ENCODE measurements at places on chromosomes 7 and 10.

- DNase-seq: no peak
These were observed 186.8 kb downstream of the COBL start for GRCh38 chr7:51129527-51130472.

GRCh38 chr10:73810735-73811465 lies 498 bp downstream of the NDST2 start:
- DNase-seq: no peak

DNA sequence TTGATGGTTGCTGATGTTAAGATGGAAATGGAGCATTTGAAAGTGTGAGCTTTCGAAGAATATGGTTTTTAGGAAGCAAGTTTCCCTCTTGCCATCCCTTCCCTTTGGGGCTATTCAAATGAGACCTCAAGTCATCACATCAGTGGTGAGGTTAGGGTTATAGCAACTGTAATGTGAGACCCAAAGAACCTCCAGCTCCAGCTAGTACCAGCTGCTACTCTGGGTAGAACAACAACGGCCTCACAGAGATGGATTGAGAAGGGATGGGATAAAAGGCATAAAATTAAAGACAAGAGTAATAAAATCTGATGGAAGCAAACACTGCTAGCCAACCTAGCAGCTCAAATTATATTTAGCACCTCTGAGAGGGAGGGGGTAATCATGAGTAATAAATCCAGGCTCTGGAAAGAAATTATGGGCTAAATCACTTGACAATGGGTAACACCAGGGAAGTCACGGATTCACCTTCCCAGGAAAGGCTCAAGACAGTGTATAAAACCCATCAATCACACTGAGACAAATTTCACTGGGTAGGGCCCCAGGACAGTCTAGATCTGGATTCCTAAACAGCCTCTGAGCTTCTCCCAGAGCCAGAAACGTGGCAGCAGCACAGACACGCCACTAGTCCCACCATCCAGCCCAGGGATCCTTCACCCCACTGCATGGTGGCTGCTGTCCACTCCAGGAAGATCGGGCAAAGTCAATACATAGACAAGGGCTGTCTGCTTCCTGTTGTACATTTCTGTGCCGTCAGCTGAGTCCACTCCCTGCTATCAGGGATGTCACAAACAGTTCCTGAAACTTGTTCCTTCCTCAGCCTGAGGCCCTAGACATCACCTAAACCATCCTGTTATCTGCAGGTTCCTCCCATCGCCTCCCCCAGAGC lies 151.1 kb downstream of the GFRA1 start:
- DNase-seq: no peak

DNA sequence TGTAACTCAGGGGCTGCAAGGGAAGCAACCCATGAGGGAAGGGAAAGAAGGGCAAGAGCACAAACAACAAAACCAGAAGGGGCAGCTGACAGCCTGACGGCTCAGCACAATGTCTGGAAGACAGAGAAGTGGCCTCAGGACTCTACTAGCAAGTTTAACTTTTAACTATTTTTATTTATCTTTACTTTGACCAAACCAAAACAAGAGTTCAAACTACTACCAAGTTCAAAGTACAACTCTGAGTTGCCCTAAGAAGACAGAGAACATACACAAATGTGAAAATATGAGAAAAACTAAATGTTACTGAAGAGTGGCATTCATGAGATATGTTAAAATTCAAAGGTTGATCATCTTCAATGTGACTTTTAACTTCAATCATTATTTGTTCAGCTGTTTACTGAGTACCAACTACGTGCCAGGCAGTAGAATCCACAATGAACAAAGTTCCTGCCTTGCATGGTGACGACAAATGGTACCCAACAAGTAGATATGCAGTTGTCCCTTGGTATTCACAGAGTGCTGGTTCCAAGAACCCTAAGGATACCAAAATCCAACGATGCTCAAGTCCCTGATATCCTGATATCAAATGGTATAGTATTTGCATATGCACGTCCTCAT lies 19.7 kb downstream of the NUDCD3 start:
- no peak for DNase-seq

- no peak for DNase-seq
These were observed 759.1 kb upstream of the IGFBP3 start for GRCh38 chr7:46680147-46680546.

GRCh38 chr10:116909307-116909706 lies 60.0 kb downstream of the ENO4 start:
- DNase-seq: no peak

DNA sequence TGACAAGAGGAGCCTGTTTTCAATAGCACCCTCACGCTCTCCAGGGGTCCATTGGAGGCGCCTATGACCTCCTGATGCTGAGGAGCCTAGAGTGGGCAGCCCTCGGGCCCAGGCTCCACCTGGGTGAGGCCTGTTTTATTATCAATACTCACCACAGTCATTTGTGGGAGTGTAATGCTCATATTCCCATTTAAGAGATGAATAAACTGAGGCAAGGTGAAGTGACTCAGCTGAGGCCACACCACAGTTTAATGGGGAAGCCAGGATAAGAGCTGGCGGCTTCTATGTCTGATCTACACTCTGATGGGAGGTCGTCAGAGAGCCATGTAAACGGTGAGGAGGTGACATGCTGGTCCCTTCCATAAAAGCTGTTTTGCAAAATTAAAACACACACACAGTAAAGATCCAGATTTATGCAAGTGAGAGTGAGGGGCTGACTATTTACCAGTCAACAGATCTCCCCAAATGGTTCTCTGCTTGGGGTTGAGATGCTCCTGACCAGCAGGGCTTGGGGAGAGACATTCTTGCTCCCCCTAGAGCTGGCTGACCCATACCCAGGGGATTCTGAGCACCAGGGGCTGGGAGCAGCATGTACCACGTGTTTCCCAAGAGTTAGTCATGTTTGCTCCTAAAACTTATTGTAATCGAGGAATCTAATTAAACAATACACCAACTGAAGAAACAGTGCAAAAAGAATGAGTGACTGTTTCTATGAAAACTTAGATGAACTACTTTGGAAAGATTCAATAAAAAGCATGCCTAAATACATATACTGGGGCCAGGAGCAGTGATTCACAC lies 81.0 kb upstream of the INSIG1 start:
- DNase-seq: no peak

DNA sequence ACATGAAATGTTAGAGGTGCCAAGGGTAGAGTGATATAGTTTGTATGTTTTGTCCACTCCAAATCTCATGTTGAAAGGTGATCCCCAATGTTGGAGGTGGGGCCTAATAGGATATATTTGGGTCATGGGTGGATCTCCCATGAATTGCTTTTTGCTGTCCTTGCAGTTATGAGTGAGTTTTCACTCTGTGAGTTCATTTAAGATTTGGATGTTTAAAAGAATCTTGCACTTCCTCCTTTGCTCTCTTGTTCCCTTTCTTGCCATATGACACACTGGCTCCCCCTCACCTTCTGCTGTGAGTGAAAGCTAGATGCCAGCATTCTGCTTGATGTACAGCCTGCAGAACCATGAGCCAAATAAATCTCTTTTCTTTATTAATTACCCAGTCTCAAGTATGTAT lies 269.2 kb downstream of the ZWINT start:
- DNase-seq: no peak

GRCh38 chr7:73834626-73835191 lies 3.9 kb downstream of the CLDN4 start:
- no peak for DNase-seq

DNA sequence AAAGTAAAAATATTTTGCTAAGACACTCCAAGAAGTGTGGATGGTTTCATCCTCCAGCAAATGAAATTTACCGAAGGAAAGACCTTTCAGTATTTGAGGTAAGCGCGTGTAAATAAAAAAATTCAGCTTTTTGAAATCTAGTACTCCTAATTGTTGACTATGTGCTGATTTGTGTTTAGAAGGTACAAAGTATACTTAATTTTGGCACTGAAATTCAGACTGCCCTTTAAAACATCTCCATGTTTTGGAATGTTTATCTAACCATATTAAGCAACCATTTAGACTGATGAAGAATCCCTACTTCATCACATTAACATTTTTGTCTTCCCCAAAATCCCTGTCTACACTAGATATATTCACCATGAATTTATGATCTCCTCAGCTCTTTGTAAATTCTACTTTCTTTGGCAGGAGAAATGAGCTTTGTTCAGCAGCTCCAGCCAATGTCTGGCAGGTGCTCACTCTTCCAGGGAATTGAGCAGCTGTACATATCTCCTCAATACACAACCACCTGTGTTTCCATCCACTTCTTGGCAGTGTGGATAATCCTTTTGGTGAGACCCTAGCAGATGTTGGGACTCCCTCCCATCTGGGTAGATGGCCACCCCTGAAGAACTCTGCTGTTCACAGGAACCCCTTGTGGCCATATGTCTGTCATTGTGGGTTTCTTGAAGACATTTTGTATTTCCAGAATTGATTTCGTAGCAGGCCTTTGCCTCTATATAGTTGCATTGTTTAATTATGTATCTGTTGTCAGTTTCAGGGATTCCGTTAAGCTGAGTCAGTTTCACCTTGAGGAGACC lies 129.4 kb upstream of the SAMD8 start:
- DNase-seq: no peak

GRCh38 chr7:28405662-28406061 lies 6.7 kb upstream of the CREB5 start:
- peak; percentile 93 for DNase-seq

DNA sequence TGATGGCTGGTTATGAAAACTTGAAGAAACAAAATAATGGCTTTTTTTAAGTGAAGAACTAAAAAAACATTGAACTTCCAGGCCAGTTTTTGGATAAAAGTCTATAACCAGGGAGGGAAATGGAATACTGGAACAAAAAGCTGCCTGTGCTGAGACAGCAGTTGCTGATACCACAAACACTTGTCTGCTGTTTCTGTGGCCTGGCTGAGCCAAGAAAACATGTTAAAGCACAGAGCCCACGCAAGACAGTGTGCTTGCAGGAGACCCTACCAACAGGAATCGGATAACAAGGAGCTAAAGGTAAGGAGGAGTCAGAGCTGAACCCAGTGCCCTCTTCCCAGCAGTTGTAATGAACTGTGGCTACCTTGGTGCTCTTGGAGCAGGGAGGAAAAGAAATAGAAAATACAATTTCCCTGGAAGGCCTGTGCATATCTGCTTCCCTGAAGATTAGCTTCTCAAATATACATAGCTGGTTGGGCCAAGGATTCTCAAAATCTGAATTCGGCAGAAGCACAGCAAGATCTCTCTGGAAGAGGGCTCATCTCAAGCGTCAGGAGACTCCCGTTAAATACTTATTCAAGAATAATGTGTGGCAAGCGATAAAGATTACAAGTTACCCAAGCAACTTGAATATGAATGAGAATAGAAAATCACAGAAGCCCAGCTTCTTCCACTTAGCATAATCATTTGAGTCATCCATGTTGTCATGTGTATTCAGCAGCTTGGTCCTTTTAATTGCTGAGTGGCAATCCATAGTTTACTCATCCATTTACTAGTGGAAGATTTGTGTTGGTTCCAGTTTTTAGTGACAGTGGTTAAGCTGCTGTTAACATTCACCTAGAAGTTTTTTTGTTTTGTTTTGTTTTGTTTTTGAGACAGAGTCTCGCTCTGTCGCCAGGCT lies 87.6 kb downstream of the NOD1 start:
- no peak for DNase-seq

DNA sequence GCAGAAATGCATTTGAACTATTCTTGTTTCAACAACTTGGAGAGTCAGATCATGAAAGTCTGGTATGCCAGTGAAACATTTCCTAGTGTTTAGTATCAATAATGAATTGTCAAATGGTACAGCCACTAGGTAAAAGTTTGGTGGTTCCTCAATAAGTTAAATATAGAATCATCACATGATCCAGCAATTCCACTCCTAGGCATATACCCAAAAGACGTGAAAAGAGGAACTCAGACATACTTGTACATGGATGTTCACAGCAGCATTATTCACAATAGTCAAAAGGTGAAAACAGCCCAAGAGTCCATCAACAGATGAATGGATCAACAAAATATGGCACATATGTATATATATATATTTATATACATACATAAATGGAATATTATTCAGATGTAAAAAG lies 67.0 kb upstream of the HPS1 start:
- DNase-seq: no peak

DNA sequence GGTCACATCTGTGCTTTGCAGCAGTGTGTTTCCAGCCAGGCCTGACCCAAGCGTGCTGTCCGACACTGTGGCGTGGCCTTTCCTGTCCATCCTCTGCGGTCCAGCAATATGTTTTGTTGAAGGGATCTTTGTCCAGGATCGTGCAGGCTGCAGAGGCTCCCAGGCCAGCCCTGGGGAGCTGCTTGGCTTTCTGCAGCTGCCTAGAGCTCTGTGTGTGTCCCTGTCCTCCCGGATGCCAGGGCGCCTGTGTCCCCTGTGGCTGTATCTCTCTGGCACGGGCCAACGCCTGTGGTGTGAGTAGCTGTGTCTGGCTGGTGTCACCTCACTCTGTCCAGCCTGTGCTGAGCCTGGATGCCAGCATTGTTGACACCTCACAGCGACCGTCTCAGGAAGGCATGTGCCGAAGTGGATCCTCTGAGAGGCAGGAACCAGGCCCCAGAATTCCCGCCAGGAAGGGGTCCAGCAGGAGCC lies 94.5 kb downstream of the INPP5A start:
- DNase-seq: no peak

DNA sequence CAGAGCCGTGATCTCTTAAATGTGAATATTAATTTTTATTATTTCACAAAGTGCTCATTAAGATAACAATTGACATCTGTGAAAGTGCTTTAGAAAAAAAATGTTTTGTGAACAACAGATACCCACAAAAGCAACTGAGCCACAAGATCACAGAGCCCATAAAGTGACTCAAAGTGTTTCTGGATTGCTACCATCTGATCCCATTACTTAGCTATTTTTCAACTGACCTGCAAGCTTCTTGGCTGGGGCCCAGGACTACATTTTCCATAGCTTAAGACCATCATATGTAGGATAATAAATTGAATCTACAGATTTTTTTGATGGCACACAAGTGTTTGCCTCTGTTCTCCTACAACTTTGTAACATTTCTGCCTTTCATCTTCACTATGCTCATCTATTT lies 674.4 kb downstream of the PHTF2 start:
- no peak for DNase-seq

GRCh38 chr10:46028584-46029460 lies 1.6 kb downstream of the NCOA4 start:
- DNase-seq: peak; percentile 67

- DNase-seq: no peak
These were observed 82.9 kb downstream of the ST7 start for GRCh38 chr7:117036053-117036669.

- DNase-seq: no peak
These were observed 247.0 kb upstream of the PPP2R2D start for GRCh38 chr10:131653554-131654470.

- no peak for DNase-seq
These were observed 233.5 kb downstream of the WDR11 start for GRCh38 chr10:121084675-121085070.

DNA sequence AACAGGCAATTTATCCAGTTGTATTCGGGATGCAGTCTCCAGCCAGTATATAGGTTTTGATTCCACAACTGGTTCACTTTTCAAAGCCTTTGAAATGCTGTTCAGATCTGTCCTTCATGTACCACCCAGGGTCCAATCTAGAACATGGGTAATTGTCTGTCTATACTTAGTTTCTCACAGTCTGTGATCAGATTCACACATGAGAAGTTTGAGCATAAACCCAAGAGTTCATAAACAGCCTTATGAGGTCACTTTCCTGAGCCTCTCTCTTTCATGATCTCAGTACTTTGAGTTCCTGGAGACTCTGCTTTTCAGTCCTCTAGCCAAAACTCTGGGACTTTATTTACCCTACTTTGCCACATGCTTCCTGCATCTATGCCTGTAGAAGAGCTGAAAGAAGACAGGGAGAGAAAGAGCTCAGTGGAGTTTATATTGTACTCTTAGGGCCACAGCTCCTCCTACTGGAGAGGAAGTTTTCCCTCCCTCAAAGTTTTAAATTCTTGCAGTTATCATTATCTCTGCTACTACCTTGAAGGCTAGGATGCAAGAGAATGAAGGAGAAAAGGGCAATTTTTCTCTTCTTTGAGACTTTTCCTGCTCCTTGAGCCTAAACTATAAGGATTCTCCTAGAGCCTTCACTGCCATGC lies 172.0 kb downstream of the ZEB1 start:
- DNase-seq: peak; percentile 73
